ENCODE measurements at places on chromosomes 16 and 17.

DNA sequence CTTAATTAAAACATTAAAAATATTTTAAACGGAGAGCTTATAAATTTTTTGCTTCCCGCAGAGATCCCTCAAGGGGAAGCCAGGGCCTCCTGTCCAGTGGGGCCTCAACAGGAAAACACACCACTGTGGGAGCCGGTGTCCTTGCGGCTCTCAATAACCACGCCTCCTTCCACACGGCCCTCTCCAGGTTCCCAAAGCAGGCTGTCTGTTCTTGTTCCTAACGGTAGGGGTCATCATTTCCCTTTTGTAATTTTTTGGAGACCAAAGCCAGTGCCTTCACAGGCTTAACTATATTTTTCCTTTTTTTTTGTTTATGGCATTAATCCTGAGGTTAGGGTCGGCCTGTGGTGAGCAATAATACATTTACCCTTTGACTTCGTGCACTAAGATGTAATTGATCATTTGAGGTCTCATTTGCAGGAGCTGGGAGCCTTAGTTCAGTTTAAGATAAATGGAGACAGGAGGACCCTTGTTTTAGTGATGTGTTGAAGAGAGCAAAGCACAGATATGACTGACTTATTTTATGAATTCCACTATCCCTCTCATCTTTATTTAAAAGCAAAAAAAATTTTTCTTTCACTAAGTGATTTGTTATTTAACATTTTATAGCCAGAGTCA, 77.5 kb upstream of the N4BP1 start:
- peak; percentile 46 for DNase-seq

- no peak for DNase-seq
Measured at GRCh38 chr16:56113223-56113622, 78.1 kb upstream of the GNAO1 start.

DNA sequence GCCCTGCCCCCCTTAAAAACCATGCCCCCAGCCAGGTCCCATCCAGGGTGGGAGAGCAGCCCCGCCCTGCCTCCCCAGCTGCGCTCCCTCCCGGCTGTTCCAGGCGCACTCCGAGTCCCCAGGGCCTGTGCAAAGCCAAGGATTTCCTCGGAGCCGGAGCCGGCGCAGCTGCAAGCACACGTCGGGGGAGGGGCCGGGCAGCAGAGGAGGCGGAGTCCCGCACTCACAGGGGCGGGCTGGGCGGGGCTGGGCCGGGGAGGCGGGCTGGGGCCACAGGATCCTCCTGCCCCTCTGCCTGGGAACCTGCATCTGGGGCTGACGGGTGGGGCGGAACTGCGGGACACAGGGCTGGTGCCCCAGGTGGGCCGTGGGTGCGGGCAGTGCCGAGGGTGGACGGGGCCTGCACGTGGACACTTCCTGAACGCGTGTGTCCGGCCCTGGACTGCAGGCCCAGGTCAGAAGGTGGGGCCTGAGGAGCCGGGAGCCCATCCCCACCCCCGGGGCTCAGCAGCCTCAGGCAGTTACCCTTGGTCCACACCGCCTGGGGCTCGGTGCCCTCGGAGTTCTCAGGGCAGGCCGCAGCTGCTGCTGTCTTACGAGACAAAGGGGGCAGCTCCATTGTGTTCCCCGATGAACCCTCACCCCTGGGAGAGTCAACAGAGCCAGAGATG, 24.0 kb upstream of the SSTR5 start:
- DNase-seq: no peak

- peak; percentile 17 for DNase-seq
Measured at GRCh38 chr16:3266873-3267537, 10.6 kb upstream of the MEFV start.

DNA sequence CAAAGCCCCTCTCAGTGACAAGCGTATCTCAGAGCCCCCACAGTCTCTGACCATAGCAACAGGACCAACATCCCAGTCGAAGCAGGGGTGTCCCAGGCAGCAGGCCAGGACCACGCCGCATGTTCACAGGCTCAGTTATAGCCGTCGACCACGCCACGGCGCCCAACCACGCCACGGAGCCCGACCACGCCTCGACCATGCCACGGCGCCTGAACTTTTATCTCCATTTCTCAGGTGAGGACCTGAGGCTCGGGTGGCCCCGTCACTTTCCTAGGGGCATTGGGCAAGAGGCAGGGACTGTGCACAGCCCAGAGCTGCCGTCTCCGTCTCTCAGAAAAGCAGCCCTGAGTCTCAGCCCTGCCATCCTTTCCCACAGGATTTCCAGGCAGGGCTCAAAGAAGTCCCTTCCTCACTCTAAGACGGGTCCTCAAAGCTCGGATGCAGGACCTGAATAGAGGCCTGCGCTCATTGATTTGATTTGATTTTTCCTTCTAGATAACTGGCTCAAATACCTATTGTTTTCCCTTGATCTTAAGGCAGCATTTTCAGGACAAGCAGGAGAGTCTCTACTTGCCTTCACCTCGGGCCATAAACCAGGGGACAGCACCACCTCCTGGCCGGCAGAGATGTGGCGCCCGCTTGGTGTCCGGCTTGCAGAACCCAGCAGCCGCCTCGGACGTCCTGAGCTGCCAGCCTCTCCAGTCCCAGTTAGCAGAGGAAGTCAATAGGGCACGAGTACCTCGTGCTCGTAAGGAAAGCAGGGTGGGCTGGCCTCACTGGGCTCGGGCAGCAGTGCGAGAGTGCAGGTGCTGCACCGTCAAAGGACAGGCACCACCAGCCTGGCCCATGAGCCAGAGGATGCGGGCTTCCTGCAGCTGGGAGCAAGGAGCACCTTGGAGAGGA, 38.8 kb downstream of the C16orf95 start:
- peak; percentile 24 for DNase-seq

DNA sequence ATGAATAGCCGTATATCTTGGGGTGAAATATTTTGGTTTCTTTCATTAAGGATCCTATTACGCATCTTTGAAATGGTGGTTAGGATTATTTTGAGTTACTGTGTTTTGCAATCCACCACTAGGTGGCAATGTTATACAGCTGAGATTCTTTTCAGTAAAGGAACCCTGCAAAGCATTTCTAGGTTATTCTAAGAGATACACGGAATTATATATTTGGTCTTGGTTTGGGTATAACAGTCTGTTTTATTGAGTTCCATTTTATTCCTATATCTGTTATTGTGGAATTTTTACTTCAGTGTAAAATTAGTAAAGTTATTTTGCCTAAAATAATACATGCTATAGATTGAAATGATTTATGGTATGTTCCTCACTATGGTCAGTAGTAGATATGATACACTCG, 62.9 kb upstream of the CPHXL start:
- DNase-seq: peak; percentile 30

DNA sequence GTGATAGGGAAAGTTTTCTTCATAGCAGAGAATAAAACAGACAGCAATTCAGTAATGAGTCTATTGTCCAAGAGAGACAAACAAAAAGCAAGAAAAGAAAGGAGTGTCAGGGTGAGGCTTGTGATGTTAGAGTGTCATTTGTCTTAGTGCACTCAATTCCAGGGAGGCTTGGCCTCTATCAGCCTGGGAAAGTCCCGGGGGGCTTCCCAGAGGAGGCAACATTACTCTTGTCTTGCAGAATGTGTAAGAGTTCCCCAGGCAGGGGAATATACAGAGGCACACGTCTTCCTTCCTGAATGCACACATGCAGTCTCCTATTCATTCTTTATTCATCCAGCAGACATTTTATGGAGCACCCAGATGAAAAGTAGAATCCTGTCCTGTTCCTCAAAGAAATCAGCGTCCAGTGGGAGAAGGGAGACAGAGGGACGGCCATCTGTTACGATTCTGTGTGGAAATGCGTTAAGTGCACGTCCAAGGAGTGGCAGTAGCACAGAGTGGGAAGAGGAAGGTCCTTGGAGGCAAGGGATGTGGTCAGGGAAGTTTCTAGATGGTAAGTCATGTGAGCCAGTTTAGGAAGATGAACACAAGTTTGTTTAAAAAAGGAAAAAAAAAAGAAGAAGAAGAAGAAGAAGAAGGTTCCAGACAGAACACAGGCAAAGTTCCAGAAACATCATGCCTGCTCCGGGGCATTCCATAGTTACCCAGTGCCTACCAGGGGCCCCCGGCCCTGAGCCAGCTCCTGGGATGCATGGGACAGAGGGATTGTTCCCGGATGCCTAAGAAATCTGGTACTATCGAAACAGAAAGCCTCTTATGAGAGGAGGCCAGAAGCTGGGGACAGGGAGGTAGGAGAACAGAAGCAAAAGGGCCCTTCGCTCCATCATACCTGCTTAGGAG, 21.1 kb downstream of the CACNG4 start:
- no peak for DNase-seq

DNA sequence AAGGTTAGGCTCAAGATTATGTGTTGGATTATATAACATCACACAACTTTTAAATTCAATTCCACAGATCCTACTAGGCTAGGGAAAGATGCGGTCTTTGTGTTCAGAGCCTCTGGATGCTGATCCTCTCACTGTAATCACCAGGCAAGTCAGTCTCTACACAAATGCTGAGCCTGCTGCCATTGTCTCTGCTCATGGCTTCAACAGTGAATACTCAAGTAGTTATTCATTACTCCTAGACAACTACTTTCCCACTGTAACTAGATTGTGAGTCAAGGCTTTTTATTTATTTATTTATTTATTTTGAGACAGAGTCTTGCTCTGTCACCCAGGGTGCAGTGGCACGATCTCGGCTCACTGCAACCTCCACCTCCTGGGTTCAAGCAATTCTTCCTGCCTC, 15.8 kb upstream of the NDUFAB1 start:
- no peak for DNase-seq

DNA sequence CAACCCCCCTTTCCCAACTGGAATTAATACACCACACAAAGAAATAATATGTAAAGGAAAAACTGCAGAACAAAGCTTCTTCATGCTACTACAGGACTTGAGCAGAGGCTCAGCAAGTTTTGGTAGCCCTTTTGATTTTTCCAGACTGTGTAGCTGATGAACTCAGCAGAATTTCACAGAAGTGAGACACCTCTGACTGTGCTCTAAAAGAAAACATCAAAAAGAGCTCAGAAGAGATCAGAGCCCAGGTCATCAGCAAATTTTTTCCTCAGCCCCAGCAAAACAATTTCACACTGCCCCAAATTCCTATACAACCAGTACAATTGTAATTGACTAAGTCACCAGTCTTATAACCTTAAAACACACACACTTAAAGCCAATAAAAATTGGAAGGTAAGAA, 38.0 kb downstream of the TTC19 start:
- DNase-seq: no peak

DNA sequence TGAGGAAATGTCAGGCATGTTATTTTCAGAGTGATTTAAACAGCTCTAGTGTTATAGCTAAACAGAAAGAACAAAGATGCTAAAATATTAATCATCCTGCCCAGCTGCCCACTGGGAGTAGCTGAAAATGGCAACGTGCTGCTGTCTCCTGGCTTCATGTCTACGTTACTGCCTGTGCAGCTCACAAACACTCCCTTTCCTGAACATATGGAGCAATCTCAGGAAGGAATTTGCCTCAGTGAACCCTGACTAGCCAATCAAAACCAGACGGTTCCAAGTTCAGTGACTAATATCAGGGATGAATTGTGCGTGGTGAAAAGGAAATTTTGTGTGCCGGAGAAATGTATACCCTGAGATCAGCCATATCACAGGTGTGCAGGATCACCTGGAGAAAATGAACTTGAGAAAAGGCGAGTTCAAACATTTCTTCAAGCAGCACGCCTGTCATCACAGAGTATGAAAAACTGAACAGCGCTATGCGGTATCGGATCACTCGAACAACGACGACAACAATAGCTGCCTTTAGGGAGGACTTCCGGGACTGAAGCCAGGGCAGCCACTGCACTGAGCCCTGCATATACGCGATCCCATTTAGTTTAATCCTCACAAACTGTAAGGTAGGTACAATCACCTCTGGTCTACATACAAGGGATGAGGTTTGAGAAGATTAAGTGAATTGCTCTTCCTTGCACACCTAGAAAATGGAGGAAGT, 110.3 kb downstream of the STX8 start:
- no peak for DNase-seq

All from Panc1 (cell line).